M059J (cell line): ENCODE measurements at places on chromosomes 1 and 21. TPM values are rescaled to one million over a fixed set of nuclear protein-coding genes. Genes with fewer than 3 reads are reported as not detected.
A peak's percentile ranks its signal among the peaks of the same experiment; 100 is the strongest.

SLFNL1 gene
- total RNA-seq, result 0.15 TPM in 1 of 2 replicates, not detected in the other

DNA sequence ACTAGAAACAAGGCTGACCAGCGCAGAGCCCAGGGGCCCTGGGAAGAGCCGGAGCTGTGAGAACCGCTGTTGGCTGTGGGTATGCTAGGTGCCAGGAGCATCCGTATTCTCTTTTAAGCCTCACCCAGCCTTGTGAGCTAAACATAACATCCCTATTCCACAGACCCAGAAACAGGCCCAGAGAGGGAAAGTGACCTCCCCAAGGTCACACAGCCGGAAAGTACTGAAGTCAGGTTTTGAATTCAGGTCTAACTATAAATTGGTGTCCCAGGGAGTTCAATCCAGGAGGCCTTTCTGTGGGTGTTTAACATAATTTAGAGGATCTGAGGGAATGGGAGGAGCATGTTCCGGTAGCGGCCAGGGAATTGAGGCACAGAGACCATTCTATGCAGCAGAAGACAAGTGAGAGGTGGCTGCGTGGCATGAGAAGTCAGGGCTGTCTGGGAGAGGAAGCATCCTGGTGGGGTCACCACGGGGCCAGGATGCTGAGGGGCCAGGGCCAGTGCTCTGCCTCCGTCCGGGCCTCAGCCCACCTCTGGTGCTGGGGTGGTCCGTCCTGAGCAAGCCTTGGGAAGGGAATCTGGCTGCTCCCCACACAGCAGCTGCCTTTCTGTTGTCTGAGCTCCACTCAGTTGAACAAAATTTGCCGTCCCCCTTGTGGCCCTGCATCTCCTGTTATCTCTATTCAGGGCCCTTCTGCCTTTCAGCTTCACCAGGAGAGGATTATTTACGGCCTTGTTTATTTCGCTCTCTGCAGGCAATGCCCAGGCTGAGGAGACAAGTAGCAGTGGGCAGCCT is 338.8 kb upstream of the VAMP3 start:
- no peak for DNase-seq

GNL2 gene
- 54.7 and 79.0 TPM in 2 replicates for total RNA-seq

- DNase-seq, result peak; percentile 43
These were observed 9.0 kb downstream of the NPPA start for GRCh38 chr1:11838349-11839272.

TSPAN2 gene
- 0.69 and 1.4 TPM in 2 replicates for total RNA-seq

MYOC gene
- total RNA-seq, result not detected in 2 replicates

GRCh38 chr1:62689524-62689923 is 1.3 kb upstream of the DOCK7 start:
- peak; percentile 85 for DNase-seq

DNA sequence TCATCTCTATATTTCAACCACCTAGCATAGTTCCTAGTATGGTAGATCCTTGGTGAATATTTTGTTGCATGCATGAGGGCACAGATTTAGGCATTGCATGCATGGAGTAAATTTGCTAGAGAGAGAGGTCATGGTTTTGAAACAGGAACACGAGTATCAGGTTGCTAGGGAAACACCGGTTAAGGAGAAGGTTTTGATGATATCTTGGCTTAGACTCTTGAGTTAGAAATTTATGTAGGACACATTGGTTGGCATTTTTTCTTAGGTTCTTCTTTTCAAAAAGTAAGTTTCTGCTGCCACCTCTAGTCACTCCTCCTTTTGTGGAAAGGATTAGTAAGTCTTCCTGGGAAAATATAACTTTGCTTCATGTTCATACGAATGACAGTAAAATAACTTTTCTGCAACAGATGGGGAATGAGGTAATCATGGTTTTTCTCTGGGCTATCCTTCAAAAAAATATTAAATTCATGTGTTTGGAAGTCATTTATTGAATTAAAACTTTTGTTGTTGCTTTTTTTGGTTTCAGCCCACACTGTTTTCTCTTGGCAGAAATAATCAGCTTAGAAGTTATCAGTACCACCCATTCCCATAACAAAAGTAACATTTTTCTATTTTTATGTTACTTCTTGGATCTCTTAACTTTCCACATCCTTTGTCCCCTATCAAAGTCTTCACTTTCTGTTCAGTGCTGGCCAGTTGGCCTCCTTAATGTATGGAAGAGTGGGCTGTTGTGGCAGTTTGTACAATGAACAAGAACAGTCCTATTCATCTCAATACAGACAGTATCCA is 97.3 kb downstream of the PLA2G4A start:
- peak; percentile 61 for DNase-seq

NOS1AP gene
- 0.76 and 0.79 TPM in 2 replicates for total RNA-seq

DNA sequence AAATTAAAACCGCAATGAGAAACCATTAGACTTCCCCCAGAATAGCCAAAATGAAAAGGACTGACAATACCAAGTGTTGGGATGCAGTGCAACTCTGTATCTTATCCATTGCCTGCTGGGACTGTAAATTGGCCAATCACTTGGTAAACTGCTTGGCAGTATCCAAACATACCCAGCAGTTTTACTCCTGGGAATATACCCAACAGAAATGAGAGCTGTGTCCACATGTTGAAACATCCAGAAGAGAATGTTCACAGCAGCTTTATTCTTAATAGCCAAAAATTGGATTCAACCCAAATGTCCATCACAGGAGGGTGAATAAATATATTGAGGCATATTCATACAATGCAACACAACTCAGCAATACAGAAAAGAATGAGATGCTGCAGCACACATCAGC is 13.7 kb upstream of the FAM20B start:
- DNase-seq, result no peak

NEK2 gene
- total RNA-seq, result 35.6 and 58.6 TPM in 2 replicates
